ENCODE measurements at places on chromosomes 13 and 19.

- no peak for DNase-seq
These were observed 61.8 kb downstream of the ZNF723 start for GRCh38 chr19:22893855-22894270.

DNA sequence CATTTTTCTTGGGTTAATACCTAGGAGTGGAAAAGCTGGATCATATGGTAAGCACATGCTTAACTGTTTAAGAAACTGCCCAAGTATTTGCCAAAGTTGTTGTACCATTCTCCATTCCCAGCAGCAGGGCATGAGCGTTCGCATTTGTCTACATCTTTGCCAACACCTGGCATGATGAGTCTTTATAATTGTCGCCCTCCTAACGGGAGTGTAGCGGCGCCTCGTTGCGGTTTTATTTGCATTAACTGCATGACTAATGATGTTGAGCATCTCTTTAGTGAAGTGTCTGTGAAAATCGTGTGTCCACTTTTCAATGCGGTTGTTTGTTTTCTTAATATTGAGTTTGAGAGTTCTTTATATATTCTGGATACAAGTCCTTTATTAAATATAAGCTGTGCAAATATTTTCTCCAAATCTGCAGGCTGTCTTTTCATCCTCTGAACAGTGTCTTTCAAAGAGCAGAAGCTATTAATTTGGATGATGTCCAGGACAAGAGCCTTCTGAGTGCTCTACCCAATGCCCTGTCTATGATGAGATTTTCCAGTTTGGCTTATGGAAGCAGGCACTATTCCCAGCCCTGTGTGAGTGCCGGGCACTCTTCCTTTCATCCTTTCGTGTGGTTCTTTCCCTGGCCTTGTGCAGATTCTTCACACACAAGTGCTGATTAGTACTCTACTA is 202.0 kb downstream of the FOXO1 start:
- no peak for DNase-seq

GRCh38 chr13:57633141-57633949 is 1.8 kb downstream of the PCDH17 start:
- DNase-seq = peak; percentile 82

GRCh38 chr13:60334310-60334709 is 62.7 kb upstream of the TDRD3 start:
- DNase-seq = no peak

- no peak for DNase-seq
These were observed 31.8 kb downstream of the TFDP1 start for GRCh38 chr13:113616281-113616906.

DNA sequence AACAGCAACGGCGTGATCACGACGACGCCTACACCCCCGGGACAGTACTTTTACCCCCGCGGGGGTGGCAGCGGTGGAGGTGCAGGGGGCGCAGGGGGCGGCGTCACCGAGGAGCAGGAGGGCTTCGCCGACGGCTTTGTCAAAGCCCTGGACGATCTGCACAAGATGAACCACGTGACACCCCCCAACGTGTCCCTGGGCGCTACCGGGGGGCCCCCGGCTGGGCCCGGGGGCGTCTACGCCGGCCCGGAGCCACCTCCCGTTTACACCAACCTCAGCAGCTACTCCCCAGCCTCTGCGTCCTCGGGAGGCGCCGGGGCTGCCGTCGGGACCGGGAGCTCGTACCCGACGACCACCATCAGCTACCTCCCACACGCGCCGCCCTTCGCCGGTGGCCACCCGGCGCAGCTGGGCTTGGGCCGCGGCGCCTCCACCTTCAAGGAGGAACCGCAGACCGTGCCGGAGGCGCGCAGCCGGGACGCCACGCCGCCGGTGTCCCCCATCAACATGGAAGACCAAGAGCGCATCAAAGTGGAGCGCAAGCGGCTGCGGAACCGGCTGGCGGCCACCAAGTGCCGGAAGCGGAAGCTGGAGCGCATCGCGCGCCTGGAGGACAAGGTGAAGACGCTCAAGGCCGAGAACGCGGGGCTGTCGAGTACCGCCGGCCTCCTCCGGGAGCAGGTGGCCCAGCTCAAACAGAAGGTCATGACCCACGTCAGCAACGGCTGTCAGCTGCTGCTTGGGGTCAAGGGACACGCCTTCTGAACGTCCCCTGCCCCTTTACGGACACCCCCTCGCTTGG is 966 bp downstream of the JUNB start:
- no peak for DNase-seq

DNA sequence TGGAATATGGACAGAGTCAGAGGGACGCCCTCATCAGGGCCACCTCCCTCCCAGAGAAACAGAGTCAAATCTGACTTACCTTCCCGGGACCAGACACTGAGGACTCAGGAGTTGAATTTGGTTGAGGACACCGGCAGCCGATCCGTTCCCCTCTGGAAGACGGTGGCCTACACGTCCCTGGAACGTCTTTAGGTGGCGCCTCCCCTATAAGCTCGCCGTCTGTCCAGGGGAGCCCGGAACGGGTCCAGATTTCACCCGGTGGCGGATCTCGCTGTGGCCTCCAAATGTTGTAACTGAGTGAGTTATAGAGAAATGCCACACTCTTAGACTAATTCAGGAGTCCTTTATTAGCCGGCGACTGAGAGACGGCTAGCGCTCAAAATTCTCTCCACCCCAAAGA is 9.0 kb downstream of the TNFSF14 start:
- no peak for DNase-seq

- DNase-seq = peak; percentile 84
These were observed at the start of gene ZNF222 for GRCh38 chr19:44025217-44025936. Gene ZNF222, plus strand, starts transcription at chr19:44025379. Its CDS starts 58 bp downstream, at chr19:44025437.

- no peak for DNase-seq
These were observed 12.2 kb downstream of the FPR3 start for GRCh38 chr19:51807111-51807701.

GRCh38 chr13:41562083-41562482 is 104.7 kb downstream of the RGCC start:
- no peak for DNase-seq

- DNase-seq = no peak
These were observed 17.1 kb downstream of the UCHL3 start for GRCh38 chr13:75566658-75567057.

- no peak for DNase-seq
These were observed 8.3 kb downstream of the ATP8A2 start for GRCh38 chr13:25380082-25380481.

DNA sequence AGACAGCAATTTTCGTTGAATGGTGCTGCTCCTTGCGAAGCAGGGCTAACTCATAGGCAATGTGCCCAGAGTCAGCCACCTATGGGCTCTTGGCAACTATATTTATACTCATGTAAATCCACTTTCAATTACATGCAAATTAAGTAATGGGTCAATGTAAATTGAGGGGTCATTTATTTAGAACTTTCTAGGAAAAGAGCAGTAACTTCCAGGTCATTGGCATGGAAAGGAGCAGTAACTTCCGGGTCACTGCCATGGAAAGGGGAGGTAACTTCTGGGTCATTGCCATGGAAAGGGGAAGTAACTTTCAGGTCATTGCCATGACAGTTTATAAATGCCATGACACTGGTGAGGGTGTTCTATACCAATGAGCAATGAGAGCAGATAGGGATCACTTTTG is 11.6 kb downstream of the KLK4 start:
- DNase-seq = no peak

DNA sequence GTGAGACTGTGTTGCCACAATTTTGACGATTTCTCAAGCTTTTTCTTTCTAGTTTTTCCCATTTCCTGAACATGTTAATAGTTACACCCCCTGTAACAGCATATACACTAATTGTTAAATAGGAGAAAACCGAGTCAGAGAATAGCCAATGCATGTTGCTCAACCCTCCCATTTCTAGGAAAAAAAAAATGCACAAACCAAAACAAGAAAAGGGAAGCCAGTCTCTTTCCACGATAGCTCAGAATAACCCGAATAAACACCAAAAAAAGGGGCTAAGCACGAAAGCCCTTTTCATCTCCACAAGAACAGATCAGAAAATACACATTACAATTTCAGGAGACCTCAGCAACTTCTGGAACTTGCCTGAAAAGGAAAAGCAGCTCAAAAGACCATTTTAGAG is 16.3 kb downstream of the LATS2 start:
- DNase-seq = no peak

DNA sequence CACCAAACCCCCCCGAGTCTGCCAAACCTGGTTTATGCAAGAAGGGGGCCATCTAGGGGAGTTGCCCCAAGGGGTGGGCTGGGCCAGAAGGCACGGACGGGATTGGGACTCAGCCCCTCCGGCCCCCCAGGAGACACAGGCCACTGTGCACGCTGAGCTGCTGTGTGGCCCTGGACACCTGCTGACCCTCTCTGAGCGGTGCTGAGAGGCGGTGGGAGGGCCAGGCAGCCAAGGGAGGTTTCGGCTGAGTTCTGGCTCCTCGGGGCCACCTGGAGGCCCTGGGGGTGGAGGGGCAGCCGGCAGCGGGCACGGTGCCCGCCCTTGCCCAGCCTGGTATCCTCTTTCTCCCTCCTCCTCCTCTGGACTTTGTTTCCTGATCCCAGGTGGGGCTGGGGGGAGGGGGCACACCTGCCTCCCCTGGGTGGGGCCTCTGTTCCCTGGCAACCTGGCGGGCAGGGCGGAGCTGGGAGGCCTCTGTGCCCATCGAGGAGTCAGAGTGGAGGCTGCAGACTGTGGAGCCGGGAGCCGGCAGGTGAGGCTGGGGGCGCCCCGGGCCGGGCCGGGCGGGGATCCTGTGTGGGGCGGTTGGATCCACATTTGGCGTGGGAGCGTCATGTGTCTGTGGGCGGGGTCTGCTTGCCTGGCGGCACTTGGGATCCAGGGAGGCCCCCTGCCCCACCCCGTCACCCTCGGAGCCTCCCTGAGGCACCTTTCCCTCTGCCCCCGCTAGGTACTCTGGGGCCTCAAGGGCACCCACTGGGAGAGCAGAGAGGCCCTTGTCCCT is at the start of gene MISP:
MISP (plus strand) TSS at position 473 of the 784 bp plus-strand sequence. CDS start 5,835 bp downstream, outside the sequence.
- no peak for DNase-seq

- no peak for DNase-seq
These were observed 1027.1 kb upstream of the PCDH9 start for GRCh38 chr13:68257111-68257842.

GRCh38 chr13:100528820-100529219 is 59.8 kb downstream of the GGACT start:
- DNase-seq = no peak

DNA sequence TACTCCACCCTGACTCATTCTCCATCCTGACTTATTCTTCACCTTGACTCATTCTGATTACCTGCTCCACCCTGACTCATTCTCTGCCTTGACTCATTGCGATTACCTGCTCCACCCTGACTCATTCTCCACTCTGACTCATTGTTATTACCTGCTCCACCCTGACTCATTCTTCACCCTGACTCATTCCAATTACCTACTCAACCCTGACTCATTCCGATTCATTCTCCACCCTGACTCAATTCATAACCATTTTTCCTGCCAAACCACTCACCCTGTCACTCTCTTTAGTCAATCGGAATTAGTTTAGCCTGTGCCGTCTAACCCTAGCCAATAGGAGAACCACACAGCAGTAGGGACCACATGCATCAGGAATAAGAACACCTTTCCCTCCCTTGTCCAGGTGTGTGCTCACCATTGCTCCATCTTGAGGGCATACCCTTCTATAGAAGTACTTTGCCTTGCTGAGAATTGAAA is 1227.4 kb upstream of the PCDH20 start:
- DNase-seq = no peak

- DNase-seq = no peak
These were observed 249.1 kb downstream of the GPC5 start for GRCh38 chr13:91647361-91647990.

DNA sequence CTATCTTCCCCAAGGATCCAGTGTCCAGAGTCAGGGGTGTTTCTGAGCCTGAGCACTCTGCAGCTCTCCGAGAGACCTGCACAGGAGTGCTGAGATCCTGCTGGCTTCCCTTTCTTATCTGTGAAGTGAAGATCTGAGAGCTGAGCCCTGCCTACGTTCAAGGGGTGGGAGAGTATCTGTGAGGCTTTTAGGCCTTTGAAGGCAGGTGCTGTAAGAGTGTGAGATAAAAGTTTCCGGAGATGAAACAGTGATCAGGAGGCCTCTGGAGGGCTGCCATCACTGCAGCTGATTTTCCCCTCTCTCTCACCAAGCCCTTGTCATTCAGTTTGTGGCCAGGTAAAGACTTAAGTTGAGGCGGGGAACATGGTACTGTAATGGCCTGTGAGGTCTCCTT is 83.1 kb downstream of the AKAP11 start:
- DNase-seq = no peak

GRCh38 chr13:44331912-44332851 is 41.4 kb upstream of the SERP2 start:
- peak; percentile 89 for DNase-seq

DNA sequence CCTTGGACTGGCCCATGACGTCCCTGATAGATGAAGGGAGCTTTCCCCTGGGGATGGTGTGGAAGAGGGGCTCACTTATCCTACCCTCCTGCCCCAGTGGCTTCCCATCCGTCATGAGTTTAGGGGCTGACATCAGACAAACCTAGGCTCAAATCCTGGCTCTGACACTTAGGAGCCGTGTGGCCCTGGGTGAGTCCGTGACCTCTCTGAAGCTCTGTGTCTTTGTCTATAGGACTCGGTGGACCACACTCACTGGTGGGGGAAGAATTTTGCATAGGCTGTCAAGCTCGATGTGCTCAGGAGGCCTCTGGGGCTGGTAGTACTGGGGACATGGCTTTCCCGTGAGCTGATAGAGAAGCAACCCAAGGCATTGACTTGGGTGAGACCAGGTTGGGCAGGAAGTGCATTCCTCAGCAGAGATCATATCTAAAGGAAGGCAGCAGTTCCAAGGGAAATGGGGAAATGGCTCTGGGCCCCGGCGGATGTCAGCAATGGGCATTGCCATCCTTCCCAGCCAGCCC is 17.4 kb upstream of the AP1M2 start:
- no peak for DNase-seq

- no peak for DNase-seq
These were observed 26.2 kb downstream of the FOXO1 start for GRCh38 chr13:40640202-40640601.

Measured in tibial artery (tissue), 4 donors.